ENCODE measurements at places on chromosomes 11 and 22.

DNA sequence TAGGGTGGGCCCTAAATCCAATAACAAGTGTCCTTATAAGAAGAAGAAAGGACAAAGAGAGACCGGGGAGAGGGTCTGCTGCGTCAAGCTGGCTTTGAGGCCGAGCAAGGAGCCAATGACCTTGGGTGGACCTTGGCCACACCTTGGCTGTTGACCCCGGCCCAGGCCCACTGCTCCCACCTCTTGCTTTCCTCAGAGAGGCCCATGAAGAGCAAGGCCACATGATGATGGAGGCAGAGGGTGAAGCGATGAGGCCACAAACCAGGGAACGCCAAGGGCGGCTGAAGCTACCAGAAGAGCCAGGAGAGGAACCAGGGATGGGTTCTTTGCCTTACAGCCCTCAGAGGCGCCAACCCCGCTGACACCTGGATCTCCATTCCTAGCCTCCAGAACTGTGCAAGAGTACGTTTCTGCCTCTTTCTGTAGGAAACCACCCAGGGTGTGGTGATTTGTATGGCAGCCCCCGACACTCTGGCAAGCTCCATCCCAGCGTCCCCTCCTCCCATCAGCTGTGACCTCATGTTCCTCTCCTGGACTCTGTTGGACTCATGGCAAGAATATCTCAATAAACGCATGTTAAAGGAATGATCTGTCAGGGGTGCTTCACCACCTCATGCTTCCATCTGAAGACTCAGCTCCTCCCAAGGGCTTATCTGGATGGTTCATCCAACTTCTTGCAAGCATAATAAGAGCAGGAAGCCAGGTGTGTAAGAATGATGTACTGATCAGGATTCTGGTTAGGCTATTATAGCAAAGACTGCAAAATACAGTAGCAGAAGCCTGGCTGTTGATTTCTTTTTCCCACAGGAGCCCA lies 41.6 kb upstream of the LINC01488 start:
- no peak for DNase-seq

DNA sequence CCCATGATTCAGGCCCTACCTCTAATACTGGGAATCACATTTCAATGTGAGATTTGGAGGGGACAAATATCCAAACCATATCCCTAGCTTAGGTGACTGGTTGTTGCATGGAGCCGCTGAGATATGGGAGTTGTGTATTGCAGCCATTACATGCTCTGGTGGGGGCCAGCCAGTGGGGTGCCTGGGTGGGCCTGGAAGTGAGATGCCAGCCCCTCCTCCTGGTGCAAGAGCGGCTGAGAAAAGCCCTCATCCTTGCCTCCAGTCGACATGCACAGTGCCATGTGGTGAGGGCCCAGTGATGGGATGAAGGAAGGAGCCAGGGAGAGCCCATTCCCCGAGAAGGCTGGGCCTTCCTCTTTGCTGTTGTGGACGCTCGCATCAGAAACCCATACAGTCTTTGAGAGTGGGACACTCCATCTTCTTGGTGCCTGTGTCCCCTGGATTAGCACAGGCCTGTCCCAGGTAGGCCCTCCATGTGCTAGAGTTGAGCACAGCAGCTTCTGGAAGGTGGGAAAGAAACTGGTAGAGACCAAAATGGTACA lies 1043.0 kb downstream of the TBC1D22A start:
- no peak for DNase-seq

GRCh38 chr11:1780700-1781592 lies 17.2 kb upstream of the CTSD start:
- no peak for DNase-seq

- no peak for DNase-seq
Observed at GRCh38 chr22:49620003-49620556, 207.6 kb downstream of the BRD1 start.

GRCh38 chr22:30602049-30602448 lies 4.9 kb upstream of the TCN2 start:
- DNase-seq = no peak

GRCh38 chr11:10641177-10641911 lies 52.2 kb downstream of the IRAG1 start:
- DNase-seq = no peak

DNA sequence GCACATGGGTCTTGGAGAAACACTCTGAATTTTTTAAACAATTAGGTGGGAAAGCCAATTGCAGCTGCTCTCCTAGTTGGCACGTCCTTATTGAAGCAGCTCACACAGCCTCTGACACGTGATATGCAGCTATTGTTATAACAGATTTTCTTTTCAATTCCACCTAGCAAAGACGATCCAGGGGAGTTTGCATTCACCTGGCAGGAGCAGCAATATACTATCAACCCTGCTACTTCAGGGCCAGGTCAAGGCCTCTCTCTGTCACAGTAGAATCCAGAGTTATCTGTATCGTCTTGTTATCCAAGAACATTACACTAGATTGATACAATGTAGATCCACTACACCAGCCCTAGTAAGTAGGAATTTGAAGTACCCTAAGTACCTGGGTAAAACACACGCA lies 8.3 kb downstream of the KRTAP5-11 start:
- DNase-seq = no peak

GRCh38 chr11:10659339-10660216 lies 34.0 kb downstream of the IRAG1 start:
- DNase-seq = no peak

Measured in stimulated activated CD4-positive, alpha-beta T cell treated with anti-CD3 and anti-CD28 coated beads, TNF-alpha, amount 100 ng/mL, for 24 hours (primary cell).